ENCODE measurements at places on chromosomes 12 and 14. TPM values are rescaled to one million over a fixed set of nuclear protein-coding genes. Genes with fewer than 3 reads are reported as not detected.

The LRRC10 gene
- not detected for total RNA-seq

The EXOC3L4 gene
- total RNA-seq, result 0.48 TPM

The OASL gene
- total RNA-seq, result 1.1 TPM

The MMP17 gene
- 4.0 TPM for total RNA-seq

The RNFT2 gene
- under 0.01 TPM for total RNA-seq

The GPHN gene
- 27.7 TPM for total RNA-seq

The OR10G2 gene
- total RNA-seq, result not detected

The CIROP gene
- total RNA-seq, result not detected

The DHRS4L2 gene
- 12.0 TPM for total RNA-seq

The TAS2R42 gene
- total RNA-seq, result not detected

The MIP gene
- not detected for total RNA-seq

The MUCL1 gene
- total RNA-seq, result not detected

The TAS2R20 gene
- 0.64 TPM for total RNA-seq

The DPY19L2 gene
- total RNA-seq, result under 0.01 TPM

The MSI1 gene
- total RNA-seq, result not detected

The SDS gene
- not detected for total RNA-seq

The TMEM233 gene
- 0.24 TPM for total RNA-seq

The MON2 gene
- 24.7 TPM for total RNA-seq

The GRIP1 gene
- total RNA-seq, result 5.5 TPM

The GALNT16 gene
- total RNA-seq, result not detected

The PDZRN4 gene
- total RNA-seq, result not detected

The C12orf50 gene
- not detected for total RNA-seq

The RDH16 gene
- 0.64 TPM for total RNA-seq

The PRB4 gene
- total RNA-seq, result not detected

The RNF212B gene
- total RNA-seq, result not detected

The SIX6 gene
- not detected for total RNA-seq

The SERPINA9 gene
- total RNA-seq, result not detected

The IL25 gene
- not detected for total RNA-seq

The DIO2 gene
- not detected for total RNA-seq

The SEC23A gene
- total RNA-seq, result 214 TPM

The SELPLG gene
- not detected for total RNA-seq

The ACSM4 gene
- not detected for total RNA-seq

The NFATC4 gene
- total RNA-seq, result 10.6 TPM
